ENCODE measurements at places on chromosomes 1 and 21.

DNA sequence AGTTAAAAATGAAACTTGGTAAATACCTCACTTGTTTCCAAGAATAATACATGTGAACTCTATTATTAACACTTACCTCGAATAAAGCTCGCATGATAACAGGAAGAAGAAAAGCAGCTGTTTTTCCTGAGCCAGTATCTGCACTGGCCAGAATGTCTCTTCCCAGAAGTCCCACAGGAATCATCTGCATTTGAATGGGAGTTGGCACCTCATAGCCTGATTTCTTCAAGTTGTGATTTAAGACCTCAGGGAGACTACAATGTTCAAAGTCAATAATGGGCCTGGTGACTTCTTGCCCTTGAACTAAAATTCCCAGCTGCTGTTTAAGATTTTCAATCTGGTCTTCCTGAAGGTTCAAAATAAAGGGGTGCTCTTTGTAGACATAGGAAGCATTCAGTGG is 3.8 kb downstream of the DDX59 start:
- H3K4me3 ChIP-seq: no peak overlapping the region
- peaks cover 41% of the 10 kb centered on the region for H3K4me1 ChIP-seq

- H3K27me3 ChIP-seq: peaks cover 48% of the 10 kb centered on the region
- H3K4me3 ChIP-seq: no peak overlapping the region
- H3K27ac ChIP-seq: no peak overlapping the region
Observed at GRCh38 chr1:51327386-51327785, 3.0 kb downstream of the TTC39A start.

DNA sequence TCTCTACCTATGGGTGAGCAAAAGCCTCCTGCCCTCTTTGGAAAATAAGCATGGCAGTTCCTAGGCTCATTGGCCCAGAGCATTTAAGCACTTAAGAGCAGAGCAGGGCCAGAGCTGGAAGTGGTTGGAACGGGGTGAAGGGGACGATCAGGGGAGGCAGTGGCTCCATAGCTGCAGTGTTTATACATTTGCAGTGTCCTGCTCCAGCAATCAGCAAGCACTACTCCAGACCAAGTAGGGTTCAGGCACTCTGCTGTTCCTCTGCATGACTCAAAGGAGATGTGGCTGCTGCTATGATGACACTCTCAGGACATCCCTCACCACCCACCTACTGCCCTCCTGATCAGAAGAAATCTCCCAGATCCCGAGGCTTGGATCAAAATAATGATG is 55.0 kb downstream of the TRABD2B start:
- no peaks in the 10 kb centered on the region for H3K36me3 ChIP-seq
- DNase-seq: no peak
- H3K27ac ChIP-seq: no peak overlapping the region
- H3K4me3 ChIP-seq: no peak overlapping the region
- no peaks in the 10 kb centered on the region for H3K4me1 ChIP-seq
- H3K27me3 ChIP-seq: peaks cover 7% of the 10 kb centered on the region

GRCh38 chr1:154629061-154629674 is 21.2 kb upstream of the ADAR start:
- H3K4me1 ChIP-seq: peaks cover 33% of the 10 kb centered on the region
- H3K27me3 ChIP-seq: peaks cover 18% of the 10 kb centered on the region
- H3K36me3 ChIP-seq: peaks cover 20% of the 10 kb centered on the region
- no peak for DNase-seq
- H3K4me3 ChIP-seq: peak overlapping the region; percentile 35

- H3K36me3 ChIP-seq: peaks cover 7% of the 10 kb centered on the region
- DNase-seq: no peak
- H3K27ac ChIP-seq: peak overlapping the region; percentile 78
- H3K27me3 ChIP-seq: no peaks in the 10 kb centered on the region
Observed at GRCh38 chr21:29080454-29080941, 7.0 kb upstream of the CCT8 start.

- H3K27me3 ChIP-seq: no peaks in the 10 kb centered on the region
- H3K4me3 ChIP-seq: peak overlapping the region; percentile 81
- H3K36me3 ChIP-seq: peaks cover 6% of the 10 kb centered on the region
- peak overlapping the region; percentile 90 for H3K27ac ChIP-seq
Observed at GRCh38 chr1:17441265-17441992, 2.0 kb upstream of the RCC2 start.

DNA sequence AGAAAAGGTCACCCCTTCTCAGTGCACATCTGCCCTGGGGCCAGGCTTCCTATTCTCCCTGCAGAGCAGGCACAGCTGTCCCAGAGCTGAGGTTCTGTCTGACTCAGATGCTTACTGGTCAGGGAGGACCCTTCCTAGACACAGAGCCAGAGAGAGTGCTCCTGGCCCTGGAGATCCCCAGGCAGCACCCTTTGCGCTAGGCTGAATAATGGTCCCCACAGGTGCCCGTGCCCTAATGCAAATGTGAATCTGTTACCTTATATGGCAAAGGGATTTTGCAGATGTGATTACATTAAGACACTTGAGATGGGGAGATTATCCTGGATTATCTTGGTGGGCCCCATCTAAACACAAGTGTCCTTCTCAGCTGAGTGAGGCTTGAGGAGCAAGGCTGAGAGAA is 2.6 kb upstream of the TNNI1 start:
- no peak overlapping the region for H3K27ac ChIP-seq
- H3K36me3 ChIP-seq: no peaks in the 10 kb centered on the region
- no peak overlapping the region for H3K4me3 ChIP-seq
- peaks cover 12% of the 10 kb centered on the region for H3K4me1 ChIP-seq

DNA sequence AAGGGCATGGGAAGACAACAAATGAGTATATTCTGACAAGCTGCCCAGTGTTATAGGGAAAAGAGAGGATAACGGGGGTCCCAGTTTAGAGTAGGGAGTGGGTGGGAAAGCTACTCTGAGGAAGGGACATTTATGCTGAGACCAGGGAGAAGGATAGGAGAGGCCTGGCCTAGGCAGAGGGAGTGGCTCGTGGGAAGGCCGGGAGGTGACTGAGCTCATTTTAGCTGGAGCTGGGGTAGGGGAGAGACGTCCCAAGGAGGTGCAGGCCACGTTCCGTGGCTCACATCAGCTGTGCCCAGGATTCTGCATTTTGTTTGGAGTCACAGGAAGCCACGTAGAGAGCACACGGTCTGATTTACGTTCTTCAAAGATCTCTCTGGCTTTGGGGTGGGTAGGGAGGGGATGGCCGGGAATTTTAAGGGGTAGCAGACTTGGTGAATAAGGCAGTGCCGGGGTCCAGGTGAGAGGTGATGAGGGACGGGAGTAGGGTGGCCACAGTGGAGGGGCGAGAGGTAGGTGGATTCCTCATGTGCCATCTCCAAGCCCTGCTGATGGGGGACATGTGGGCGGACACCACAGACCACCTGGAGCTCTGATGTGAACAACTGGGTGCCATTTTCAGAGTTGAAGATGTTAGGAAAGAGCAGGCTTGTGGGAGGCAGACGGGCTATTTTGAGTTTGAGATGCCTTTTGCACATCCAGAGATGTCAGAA is 4.7 kb downstream of the TINAGL1 start:
- H3K4me1 ChIP-seq: peaks cover 2% of the 10 kb centered on the region
- no peaks in the 10 kb centered on the region for H3K27me3 ChIP-seq
- DNase-seq: no peak
- H3K4me3 ChIP-seq: no peak overlapping the region
- no peak overlapping the region for H3K27ac ChIP-seq
- no peaks in the 10 kb centered on the region for H3K36me3 ChIP-seq

- no peaks in the 10 kb centered on the region for H3K27me3 ChIP-seq
- peaks cover 18% of the 10 kb centered on the region for H3K36me3 ChIP-seq
- no peak overlapping the region for H3K4me3 ChIP-seq
Observed at GRCh38 chr21:43754948-43755781, 20.9 kb downstream of the CSTB start.

- H3K27ac ChIP-seq: no peak overlapping the region
- no peak for DNase-seq
- no peaks in the 10 kb centered on the region for H3K36me3 ChIP-seq
- no peaks in the 10 kb centered on the region for H3K4me1 ChIP-seq
Observed at GRCh38 chr1:185966471-185966870, 232.3 kb downstream of the HMCN1 start.

DNA sequence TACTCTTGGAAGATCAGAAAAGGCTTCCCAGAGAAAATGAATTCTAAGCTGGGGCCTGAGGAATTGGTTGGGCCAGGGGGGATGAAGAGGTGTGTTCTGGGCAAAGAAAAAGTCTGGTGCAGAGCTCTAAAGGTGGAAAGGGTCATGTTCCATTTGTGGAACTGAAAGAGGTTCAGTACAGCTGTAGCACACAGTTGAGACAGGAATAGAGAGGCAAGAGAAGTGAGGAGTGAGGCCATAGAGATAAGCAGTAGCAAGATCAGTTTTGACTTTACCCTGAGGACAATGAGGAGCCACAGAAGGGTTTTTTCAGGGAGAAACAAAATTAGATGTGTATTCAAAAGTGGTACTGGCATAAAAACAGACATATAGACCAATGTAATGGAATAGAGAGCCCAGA is 30.3 kb upstream of the MUTYH start:
- no peaks in the 10 kb centered on the region for H3K36me3 ChIP-seq
- H3K27me3 ChIP-seq: no peaks in the 10 kb centered on the region
- H3K4me1 ChIP-seq: peaks cover 15% of the 10 kb centered on the region
- no peak overlapping the region for H3K27ac ChIP-seq

- no peaks in the 10 kb centered on the region for H3K36me3 ChIP-seq
- no peak overlapping the region for H3K27ac ChIP-seq
- peaks cover 5% of the 10 kb centered on the region for H3K27me3 ChIP-seq
Observed at GRCh38 chr1:100626397-100626796, 88.5 kb downstream of the GPR88 start.

GRCh38 chr1:145805057-145805456 is 18.8 kb downstream of the RNF115 start:
- no peaks in the 10 kb centered on the region for H3K27me3 ChIP-seq
- no peak for DNase-seq
- peaks cover 5% of the 10 kb centered on the region for H3K4me1 ChIP-seq

- H3K36me3 ChIP-seq: peaks cover 42% of the 10 kb centered on the region
- no peaks in the 10 kb centered on the region for H3K27me3 ChIP-seq
- peak overlapping the region; percentile 99 for H3K4me3 ChIP-seq
- H3K27ac ChIP-seq: peak overlapping the region; percentile 97
- DNase-seq: no peak
Observed at GRCh38 chr1:92831368-92831761, 475 bp upstream of the RPL5 start.

GRCh38 chr1:245894843-245895242 is 612.2 kb downstream of the SMYD3 start:
- H3K4me1 ChIP-seq: no peaks in the 10 kb centered on the region
- peaks cover 3% of the 10 kb centered on the region for H3K36me3 ChIP-seq
- H3K4me3 ChIP-seq: no peak overlapping the region

DNA sequence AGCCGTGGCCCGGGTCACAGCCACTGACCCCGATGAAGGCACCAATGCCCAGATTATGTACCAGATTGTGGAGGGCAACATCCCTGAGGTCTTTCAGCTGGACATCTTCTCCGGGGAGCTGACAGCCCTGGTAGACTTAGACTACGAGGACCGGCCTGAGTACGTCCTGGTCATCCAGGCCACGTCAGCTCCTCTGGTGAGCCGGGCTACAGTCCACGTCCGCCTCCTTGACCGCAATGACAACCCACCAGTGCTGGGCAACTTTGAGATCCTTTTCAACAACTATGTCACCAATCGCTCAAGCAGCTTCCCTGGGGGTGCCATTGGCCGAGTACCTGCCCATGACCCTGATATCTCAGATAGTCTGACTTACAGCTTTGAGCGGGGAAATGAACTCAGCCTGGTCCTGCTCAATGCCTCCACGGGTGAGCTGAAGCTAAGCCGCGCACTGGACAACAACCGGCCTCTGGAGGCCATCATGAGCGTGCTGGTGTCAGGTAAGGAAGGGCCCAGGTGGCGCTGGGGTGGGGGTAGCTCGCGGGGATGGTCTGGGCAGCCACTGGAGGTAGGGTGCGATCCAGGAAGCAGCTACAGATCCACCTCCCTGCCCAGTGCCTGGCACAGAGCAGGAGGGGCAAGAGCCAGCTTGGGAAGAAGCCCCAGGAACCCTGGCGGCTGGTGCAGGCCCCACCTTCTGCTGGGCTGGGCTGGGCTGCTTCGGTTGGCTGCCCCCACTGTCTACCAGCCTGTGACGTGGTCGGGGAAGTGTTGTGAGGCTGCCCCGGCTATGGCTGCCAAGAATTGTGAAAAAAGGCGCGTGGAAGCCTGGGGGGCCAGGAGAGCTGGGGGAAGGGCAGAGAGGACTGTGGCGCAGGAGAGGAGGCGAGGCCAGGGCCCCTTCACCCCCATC is 3.8 kb downstream of the CELSR2 start:
- no peak overlapping the region for H3K27ac ChIP-seq
- H3K27me3 ChIP-seq: peaks cover 2% of the 10 kb centered on the region
- no peaks in the 10 kb centered on the region for H3K36me3 ChIP-seq
- DNase-seq: no peak
- H3K4me3 ChIP-seq: no peak overlapping the region

DNA sequence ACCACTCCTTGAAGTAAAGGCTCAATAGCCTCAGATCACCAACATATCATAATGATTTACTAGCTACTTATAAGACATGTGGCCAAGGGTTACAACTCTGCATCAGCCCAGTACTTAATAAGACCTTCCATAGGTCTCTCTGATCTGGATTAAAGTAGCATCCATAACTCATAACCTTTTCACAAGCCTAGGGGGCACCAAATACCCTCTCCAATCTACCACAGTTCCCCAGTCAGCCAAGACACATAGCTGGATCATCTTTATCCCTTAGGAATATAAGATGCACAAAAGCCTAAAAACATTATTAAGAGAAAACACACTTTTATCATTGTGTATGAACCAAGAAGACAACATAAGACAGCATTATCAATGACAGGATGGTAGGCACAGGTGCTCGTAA is 22.1 kb downstream of the SSX2IP start:
- H3K27me3 ChIP-seq: no peaks in the 10 kb centered on the region
- H3K4me1 ChIP-seq: peaks cover 11% of the 10 kb centered on the region
- no peak for DNase-seq
- H3K36me3 ChIP-seq: peaks cover 3% of the 10 kb centered on the region
- H3K27ac ChIP-seq: no peak overlapping the region

- no peaks in the 10 kb centered on the region for H3K4me1 ChIP-seq
- no peak overlapping the region for H3K27ac ChIP-seq
- no peak for DNase-seq
- H3K27me3 ChIP-seq: peaks cover 5% of the 10 kb centered on the region
Observed at GRCh38 chr1:29585656-29586055, 349.3 kb downstream of the PTPRU start.

DNA sequence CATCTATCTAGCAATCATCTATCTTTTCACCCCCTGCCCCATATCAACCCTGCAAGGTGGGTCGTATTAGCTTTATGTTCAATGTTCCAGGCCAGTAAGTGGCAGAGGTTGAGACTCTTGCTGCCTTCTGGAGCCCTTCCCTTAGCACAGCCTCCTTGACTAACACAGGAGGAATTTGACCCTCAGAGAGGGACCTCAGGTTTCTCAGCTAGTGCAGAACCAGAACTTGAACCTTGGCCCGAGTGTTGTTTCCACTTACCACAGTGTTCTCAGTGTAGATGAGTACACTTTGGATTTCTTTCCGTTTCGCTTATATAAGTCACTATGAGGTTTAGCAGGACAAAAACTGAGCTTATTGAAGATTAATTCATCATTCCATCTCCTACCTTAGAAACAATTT is 11.1 kb upstream of the ATF3 start:
- peaks cover 2% of the 10 kb centered on the region for H3K36me3 ChIP-seq
- H3K27ac ChIP-seq: peak overlapping the region; percentile 93
